PC-9 (cell line): ENCODE measurements at places on chromosomes 6 and 20.

GRCh38 chr20:4065391-4065844 is 50.1 kb upstream of the RNF24 start:
- no peak for DNase-seq

GRCh38 chr6:75993236-75994162 is 79.0 kb downstream of the IMPG1 start:
- DNase-seq = no peak

GRCh38 chr20:57689745-57690481 is 19.9 kb downstream of the PMEPA1 start:
- DNase-seq = no peak

- no peak for DNase-seq
These were observed 3.1 kb downstream of the NOL4L start for GRCh38 chr20:32581839-32582658.

DNA sequence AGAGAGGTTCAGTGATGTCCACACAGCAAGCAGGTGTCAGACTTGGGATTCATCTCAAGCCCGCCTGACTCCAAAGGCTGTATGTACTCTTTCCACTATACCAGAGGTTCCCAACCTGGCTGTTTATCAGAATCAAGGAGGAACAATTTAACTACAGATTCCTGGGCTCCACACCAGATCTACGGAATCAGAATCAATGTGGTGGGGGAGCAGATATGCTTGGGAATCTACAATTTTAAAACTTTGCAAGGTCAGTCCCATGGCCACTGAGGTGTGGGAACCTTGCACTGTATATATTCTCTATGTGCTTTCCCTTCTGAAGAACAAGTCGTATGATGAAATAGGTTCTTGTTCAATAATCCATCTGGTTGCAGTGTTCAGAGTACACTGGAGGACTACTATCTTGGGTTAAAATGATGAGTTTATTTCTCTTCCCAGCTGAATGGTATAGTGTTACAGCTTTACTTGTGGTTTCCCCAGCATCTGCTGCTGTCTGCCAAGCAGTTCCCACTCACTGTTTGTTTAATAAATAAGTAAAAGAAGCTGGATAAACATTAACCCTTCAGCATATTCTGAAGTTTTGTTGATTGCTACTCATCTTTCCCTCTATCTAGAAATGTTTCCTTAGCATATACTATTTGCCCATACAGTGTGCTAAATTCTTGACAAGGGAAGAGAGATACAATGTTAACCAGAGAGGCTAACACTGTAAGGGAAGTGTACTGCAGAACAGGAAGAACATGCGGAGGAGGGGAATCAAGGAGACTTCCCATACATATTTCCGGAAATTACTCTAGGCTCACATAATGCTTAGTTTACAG is 9.9 kb downstream of the TTI1 start:
- DNase-seq = no peak

DNA sequence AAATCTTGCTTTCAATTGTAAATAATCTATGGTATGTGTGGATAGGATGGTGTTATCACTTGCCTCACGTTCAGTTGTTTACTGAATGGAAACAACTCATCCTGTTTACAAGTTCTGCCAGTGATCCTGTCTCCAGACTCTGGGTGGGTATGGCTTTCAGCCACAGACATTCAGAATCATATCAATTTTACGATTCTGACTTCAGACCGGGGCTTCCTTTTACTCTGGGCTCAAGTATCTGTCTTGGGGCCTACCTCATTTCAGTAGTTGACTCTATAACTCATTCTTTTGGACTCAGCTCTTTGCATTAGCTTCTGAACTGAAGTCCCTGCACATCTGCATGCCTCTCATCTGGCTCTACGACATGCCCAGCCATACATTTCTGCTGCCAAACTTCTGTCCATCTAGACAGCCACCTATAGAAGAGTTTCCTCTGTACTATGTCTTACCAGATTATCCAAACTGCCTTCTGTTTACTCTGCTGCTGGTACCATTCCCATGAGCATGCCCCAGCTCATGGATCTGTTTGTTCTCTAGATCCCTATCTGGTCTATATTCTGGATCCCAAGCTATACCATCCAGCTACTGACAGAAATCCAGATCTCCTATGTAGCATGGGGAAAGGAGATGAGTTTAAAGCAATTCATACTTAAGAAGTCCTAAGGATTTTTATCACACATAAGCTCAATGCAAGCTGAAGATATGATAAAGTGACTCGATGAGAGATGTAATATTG is 34.3 kb downstream of the FYN start:
- no peak for DNase-seq

- DNase-seq = no peak
These were observed 118.1 kb downstream of the TOX2 start for GRCh38 chr20:44032583-44033331.

- no peak for DNase-seq
These were observed 172.4 kb downstream of the THBS2 start for GRCh38 chr6:169081248-169081647.

- no peak for DNase-seq
These were observed 34.0 kb upstream of the FOXO3 start for GRCh38 chr6:108526739-108527174.

DNA sequence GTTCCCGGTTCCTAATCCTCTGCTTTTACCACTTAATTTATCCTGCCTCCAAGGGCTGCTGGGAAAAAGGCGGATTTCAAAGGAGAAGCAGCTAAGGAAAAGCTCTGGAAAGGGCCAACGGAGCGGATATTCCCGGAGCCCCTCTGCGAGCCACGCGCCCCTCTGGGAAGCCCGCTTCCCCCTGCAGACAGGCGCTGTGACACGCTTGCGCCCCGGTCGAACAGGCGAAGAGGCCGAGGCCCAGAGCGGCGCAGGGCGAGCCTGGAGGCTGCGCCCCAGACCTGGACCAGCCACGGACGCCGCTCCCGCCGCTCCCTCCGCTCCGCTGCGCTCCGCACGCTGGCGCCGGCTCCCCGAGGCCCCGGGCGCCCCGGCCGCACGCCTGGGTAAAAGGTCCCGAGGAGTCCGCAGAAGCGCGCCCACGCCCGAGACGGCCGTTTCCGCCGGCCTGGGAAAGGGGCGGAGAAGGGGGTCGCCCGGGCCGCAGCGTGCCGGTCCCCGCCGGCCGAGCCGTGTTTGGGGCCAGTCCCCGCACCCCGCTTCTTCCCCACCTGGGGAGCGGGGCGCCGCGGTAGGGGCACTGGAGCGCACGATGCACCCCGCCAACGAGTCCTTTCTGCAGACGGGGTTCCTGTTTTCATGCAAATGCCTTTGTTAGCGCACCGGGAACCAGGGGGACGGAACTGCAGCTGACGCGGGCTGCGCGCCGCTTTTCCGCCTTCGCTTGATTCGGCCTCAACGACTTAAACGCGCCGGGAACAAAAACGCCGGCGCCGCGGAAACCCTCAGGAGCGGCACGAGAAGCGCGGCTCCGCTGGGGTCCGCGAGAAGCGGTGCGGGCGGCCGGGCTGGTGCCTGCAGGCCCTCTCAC is 91.9 kb upstream of the SIRPA start:
- DNase-seq = no peak

GRCh38 chr6:81906709-81907204 is 154.3 kb upstream of the TENT5A start:
- no peak for DNase-seq

GRCh38 chr20:8166730-8167129 is 34.7 kb downstream of the PLCB1 start:
- DNase-seq = no peak

DNA sequence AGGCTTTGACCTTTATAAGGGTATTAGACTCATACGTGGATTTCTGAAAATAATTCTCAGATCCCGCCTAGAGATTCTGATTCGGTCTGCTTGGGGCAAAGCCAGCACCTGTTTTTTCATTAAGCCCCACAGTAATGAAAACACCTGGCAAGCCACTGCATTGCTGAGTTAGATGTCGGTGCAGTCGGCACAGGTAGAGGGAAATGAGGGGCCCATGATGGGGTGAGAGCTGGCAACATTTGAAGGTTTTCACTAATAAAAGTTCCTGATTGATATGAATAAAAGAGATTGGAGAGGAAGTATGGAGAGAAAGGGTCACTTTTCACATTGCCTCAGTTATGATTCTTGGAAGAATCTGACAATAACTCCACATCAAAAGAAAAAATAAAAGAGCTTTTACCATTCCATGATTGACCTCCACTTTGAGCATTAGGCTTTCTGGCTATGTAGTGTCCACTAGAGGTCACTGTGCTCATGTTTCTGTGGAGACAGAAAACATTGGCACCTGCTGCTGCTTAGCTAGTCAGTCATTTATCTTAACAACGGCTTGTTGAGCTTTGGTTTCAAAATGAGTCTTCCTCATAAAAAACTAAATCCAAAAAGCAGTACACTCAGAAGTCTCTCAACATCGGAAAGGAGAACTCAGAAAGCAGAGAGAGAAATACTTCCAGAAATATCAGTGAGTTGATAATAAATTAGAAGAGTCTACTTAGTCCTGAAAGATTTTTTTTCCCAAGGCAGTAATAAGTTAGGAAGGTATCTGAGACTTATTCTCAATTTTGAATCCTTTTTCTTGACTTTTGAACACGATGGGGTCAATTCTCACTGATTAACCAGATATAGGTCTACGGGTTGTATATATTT is 53.3 kb upstream of the KLHL31 start:
- peak; percentile 70 for DNase-seq

- no peak for DNase-seq
These were observed 37.6 kb upstream of the AVP start for GRCh38 chr20:3121955-3122610.

DNA sequence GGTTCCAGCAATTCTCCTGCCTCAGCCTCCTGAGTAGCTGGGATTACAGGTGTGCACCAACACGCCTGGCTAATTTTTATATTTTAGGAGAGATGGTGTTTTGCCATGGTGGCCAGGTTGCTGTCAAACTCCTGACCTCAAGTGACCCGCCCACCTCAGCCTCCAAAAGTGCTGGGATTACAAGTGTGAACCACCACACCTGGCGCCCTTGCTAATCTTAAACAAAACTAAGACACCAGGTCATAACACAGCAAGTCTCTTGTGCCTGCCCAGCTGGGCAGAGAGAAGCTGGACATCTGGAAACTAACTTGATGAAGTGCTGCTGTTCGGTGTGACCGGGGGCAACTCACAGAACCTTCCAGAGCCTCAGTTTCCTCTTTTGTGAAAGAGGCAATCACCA is 68.0 kb downstream of the PPP1R3G start:
- DNase-seq = no peak

GRCh38 chr6:33455051-33455450 is 675 bp downstream of the ZBTB9 start:
- no peak for DNase-seq

- no peak for DNase-seq
These were observed 27.4 kb upstream of the SLC24A3 start for GRCh38 chr20:19185083-19185482.

DNA sequence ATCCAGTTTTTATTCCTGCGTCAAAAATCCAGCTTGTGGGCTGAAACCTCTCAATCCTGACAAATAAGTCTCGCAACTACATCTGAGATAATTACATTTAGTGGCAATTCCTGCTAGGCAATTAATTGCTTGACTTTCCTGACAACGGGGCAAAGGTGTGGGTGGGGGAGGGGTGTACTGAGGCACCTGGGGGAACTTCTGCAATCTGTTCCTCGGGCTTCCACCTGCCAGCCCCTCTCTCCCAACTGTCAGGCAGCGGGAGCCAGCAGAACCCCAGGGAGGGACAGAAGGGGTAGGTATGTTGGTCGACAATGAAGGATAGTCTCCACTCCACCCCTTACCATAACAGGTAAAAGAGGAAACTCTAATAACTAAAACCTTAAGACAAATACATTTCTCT is 6.8 kb downstream of the C6orf52 start:
- no peak for DNase-seq

DNA sequence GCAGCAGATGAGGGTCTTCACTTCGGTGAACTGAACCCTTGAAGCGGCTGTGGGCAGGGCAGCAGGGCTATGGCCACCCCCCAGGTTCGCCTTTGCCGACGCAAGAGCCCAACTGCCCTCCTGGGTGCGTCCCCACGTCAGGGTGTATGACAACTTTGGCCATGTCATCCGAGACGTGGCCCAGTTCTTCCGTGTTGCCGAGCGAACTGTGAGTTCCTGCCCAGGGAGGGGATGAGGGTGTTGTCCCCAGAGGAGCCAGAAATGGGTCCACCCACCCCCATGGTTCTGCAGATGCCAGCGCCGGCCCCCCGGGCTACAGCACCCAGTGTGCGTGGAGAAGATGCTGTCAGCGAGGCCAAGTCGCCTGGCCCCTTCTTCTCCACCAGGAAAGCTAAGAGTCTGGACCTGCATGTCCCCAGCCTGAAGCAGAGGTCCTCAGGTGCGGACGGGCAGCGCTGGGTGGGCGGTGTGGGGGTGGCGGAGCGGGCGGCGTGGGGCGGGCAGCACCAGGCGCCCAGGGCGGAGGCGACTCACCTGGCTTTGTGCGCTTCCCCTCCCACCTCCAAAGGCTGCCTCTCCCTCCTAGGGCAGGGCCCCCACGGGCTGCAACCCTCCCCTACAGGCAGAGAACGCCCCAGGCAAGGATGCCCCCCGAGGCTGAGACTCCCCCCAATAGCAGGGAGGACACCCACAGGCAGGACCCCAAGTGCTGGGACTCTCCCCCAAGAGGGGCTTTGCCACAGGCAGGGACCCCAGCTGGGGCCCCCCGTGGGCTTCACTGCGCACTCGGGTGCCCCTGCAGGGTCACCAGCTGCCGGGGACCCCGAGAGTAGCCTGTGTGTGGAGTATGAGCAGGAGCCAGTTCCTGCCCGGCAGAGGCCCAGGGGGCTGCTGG is 6.2 kb upstream of the TNFRSF6B start:
- DNase-seq = no peak
